ENCODE measurements at places on chromosomes 6 and 20.

GRCh38 chr6:167550941-167551627, 226.2 kb downstream of the TTLL2 start:
- no peak for DNase-seq

DNA sequence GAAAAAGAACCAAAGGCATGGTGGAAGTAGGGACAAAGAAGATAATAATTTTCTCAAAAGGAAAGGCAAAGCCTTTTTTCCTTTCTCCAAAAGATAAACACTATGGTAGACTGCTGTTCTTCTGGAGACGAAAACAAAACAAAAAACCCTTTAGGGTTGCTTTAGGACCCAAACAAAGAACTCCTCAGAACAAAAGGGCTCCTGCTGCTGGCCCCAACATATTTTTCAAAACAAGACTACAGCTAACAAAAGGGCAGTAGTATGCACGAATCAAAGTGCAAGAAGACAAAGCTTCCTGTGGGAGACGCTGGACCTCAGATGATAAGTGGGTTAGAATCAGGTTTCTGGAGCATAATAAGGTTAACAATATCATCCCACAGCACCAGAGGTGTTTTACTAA, 15.8 kb downstream of the NCOA5 start:
- no peak for DNase-seq

GRCh38 chr6:293193-294174, 1.2 kb downstream of the DUSP22 start:
- DNase-seq: no peak

GRCh38 chr20:63686492-63687321, 9.7 kb upstream of the TNFRSF6B start:
- DNase-seq: no peak

GRCh38 chr6:168765752-168766151, 324.8 kb downstream of the SMOC2 start:
- DNase-seq: no peak

- DNase-seq: no peak
Observed at GRCh38 chr6:167092672-167093339, 30.1 kb upstream of the CCR6 start.

DNA sequence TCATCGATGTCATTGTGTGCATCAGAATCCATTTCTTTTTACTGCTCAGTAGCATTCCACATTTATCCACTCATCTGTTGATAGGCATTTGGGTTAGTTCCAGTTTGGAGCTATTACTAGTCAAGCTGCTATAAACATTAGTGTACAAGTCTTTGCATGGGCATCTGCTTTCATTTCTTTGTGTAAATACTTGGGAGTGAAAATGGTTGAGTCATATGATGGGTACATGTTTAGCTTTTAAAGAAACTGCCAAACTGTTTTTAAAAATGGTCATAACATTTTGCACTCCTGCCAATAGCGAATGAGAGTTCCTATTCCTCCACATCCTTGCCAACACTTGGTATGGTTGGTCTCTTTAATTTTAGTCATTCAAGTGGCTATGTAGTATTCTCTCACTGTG, 21.2 kb upstream of the SLC22A2 start:
- DNase-seq: no peak

- DNase-seq: peak; percentile 30
Observed at GRCh38 chr6:3379482-3380060, 77.3 kb downstream of the SLC22A23 start.

DNA sequence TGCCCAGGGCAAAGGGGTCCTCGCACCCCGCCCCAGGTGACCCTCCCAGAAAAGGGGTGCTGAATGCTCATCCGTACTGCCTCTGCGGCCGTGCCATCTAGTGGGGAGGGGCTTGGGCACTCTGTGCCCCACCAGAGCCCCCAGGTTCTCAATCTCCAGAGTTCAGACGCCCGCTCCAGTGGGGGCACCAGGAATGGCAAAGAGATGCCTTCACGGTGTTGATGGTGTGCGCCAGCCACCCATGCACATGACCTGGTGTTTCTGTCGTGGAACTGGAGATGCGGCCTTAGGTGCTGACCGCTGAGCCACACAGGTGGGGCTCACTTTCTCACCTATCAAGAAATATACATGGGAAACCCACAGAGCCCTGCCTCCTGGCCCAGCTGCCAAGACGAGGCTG, 30.8 kb downstream of the GNAS-AS1 start:
- DNase-seq: no peak

- DNase-seq: peak; percentile 51
Observed at GRCh38 chr6:52877168-52877567, 32.3 kb downstream of the GSTA3 start.

DNA sequence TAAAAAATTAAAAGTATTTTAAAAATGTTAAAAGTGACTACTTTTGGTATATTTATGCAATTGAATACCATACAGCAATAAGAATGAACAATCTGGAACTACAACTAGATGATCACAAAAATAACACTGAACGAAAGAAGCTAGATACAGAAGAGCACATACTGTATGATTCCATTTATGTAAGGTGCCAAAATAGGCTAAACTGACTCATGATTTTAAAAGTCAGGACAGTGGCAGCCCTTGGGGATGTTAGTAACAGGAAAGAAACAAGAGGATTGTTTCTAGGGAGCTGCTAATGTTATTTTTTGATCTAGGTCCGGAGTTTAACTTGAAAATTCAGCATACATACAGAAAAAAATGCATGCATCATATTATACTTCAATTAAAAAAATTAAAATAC, 42.3 kb downstream of the KIF13A start:
- DNase-seq: no peak

DNA sequence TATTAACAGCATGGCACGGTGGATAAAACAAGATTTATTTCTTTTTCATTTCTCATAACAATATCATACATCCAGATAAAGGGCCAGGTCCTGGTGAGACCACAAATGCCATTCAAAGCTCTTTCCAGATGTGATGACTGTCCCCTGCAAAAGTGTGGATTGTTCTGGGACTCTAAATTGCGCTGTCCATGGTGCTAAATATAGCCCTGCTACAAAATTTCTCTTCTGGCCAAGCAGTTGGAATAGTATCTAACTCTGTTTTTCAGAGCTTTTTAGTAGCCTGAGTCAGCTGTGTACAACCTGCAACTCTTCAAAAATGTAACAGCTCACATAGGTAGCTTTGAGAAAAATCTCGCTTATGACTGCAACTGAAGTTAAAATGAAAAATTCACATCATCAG, 115.8 kb downstream of the MANEA start:
- DNase-seq: no peak

GRCh38 chr6:152482289-152482688, 154.9 kb downstream of the SYNE1 start:
- no peak for DNase-seq

- DNase-seq: no peak
Observed at GRCh38 chr6:170012037-170012330, 260.6 kb downstream of the ERMARD start.

DNA sequence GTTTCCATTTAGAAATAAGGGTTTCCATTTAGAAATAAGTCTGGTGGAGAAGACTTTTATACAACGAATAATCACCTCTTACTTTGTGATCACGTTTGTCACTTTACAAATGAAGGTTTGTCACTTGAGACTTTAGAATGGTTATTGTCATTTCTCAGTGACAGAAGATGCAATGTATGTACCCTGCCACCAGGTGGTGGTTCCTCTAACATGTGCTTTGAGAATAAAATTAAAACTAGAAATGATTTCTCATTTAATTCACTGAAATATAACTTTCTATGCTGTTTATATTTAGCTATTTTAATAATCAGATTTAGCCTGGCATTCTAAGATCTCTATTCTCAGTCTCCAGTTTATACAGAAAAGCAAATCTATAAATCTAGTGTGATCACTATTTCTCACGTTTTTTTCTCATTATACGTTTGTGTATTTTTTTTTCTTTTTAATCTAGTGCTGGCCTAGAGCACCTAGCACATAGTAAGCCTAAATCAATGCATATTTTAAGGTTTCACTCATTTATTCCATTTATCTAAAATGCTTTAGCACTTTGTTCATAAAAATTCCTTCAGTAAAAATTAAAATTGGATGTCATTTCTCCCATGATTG, 57.4 kb upstream of the TFAP2D start:
- DNase-seq: peak; percentile 60

DNA sequence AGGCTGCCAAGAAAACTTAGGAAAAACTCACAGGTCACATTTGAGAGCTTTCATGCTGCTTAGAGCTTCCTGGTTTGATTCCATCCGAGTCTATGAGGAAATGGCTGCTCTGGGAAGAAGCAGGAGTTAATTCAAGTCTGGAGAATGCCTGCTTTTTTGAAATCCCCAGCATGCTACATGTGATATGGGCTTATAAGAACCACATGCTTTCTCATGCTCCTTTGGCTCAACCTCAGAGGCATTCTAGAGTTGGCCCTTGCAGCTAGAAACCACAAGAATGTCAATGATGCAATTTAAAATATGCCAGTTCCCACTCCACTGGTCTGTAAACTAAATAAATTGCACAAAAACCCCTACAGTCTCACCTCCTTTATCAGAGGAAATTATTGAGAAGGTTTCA, 142.9 kb upstream of the OLIG3 start:
- DNase-seq: no peak

DNA sequence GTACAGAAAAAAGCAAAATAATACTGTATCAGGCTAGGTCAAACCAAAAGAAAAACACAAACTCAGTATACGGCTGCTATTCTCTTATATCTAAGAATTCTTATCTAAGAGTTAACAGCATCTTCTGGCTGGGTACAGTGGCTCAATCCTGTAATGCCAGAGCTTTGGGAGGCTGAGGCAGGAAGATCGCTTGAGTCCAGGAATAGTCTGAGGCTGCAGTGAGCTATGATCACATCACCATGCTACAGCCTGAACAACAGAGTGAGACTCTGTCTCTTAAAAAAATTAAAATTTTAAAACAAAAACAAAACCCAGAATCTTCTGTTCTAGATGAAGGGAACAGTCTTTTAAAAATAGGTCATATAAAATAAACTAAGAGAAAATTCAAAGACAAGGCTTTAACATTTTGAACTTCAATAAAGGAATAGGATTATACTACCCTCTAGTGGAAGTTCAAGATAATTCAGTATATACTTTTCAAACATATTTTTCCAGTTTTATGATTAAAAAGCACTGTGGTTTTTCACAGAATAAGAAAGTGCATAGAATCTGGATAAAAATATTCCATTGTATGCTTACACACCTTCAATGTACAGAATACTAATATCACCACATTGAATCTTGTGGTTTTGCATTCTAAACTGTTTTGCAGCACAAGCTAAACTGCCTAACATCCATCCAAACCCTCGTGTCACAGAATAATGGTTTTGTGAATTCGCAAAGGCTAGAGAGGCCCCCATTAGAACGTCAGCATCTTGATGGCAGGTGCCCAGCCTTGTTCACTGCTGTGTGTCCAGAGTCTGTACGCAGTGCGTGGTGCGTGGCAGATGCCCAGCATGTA, 39.3 kb downstream of the DTNBP1 start:
- peak; percentile 67 for DNase-seq

DNA sequence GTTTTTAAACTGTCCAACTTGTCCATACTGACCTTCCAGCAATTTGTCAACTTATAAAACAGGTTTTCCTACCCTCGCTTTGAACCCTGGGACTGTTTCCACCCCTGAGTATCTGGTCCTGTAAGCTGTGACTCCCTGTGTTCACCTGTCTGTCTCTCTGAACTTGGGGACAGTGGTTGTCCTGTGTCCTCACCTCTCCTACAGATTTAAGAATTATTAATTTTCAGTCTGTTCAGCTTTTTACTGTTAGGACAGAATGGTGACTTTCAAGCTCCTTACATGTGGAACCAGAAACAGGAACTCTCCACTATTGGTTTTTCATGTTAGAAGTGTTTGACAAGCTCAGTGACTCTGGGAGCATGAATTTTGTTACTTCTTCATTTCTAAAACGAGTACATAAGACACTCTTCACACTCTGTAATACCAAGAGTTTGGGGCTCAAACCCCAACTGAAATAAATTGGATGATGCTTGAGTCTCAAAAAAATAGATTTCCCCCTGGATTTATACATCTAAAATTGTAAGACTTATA, 713.9 kb downstream of the COL12A1 start:
- DNase-seq: no peak

DNA sequence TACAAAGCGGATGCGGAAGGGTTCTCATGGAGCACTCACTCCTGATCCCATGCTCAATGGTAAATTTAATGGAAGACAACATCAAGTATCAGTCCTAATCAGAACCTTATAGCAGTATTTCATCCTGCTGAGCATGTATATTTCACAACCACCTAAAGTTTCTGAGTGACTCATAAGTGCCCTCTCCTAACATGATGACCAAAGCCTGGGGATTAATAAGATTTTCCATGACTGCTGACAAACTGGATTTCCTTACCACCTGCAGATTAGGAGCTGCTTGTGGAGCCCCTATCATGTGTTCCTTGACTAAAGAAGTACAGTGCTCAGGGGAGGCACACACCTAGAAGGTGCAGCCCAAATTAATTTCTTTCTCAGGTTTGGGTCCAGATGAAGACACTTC, 112.8 kb downstream of the INSM1 start:
- peak; percentile 68 for DNase-seq

DNA sequence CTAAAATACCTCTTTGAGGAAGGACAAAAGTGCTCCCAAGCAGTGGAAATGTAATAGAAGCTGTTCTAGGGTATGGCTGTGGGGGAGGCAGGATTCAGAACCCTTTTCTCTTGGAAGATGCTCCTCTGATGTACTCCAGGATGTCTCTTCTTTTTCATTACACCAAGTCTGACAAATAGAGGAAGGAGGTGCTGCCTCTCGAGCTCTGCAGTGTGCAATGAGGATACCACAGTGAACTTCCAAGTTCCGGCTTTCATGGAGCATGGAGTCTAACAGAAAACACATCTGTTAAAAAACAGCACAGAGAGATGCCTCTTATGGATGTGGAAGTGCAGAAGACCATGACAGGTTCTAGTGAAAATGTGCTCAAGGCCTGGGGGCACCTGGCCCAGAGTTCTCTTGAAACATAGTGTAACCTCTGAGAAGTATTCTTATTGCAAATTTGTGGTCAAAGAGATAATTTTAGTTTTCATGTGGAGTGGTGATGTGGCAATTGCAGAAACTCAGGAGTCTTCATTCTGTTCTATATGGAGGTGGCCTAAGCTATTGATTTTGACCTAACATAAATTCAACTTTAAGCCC, 362.0 kb upstream of the CITED2 start:
- no peak for DNase-seq

- no peak for DNase-seq
Observed at GRCh38 chr6:132749111-132749510, 8.6 kb downstream of the VNN2 start.

GRCh38 chr6:130138909-130139242, 83.9 kb downstream of the SAMD3 start:
- no peak for DNase-seq

DNA sequence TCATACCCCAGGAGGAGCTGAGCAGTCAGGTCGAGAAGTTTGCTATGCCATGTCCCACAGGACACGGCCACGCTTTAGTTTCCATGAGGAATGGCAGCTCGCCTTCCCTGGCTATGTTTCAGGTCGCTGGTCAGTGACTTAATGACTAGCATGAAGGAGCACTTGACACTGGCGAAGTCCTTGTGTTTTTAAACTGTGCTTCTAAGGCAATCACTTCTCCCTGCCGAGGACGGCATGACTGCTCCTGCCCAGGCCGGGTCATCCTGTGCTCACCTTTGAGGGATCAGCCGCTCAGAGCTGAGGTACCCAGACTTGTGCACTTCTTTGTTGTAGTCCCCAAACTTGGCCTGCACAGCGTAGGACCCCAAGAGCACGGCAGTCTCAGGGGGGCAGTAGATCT, 34.1 kb downstream of the EZR start:
- DNase-seq: no peak
